ENCODE measurements at places on chromosomes 13 and 19.

- H3K27ac ChIP-seq: no peak overlapping the region
- no peak for DNase-seq
- H3K4me1 ChIP-seq: no peaks in the 10 kb centered on the region
- H3K27me3 ChIP-seq: no peaks in the 10 kb centered on the region
- no peak overlapping the region for H3K4me3 ChIP-seq
- H3K36me3 ChIP-seq: no peaks in the 10 kb centered on the region
Measured at GRCh38 chr13:82800391-82800790, 1081.9 kb downstream of the SLITRK1 start.

DNA sequence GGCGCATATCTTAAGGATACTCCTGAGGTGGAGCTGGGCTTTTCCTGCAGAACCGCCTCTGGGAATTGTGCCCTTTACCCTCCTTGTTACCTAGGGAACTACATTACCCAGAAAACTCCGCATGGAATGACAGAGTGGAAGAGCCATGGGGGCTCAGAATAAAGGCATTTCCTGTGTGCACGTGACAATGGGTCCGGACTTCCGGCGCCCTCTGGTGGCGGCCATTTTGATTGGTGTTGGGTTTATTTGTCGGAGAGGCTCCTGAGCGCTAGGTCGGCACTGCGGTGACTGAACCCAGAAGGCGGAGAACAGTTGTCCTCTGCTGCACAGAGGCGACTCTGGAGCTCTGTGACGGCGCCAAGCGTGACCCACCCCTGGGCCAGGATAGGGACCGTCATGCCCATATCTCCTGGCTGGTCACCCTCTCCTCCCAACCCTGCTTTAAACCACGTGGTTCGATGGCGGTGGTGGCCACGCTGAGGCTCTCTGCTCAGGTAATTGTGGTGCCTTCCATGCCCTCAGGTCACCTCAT lies at the start of gene ZNF587B:
TSS of gene ZNF587B (plus strand) at position 229 of the 532 bp plus-strand sequence. CDS start at position 459, 230 bp downstream.
- DNase-seq: peak; percentile 61
- no peaks in the 10 kb centered on the region for H3K27me3 ChIP-seq
- H3K4me3 ChIP-seq: no peak within 1 kb of the TSS
- H3K4me1 ChIP-seq: no peaks in the 10 kb centered on the region
- H3K36me3 ChIP-seq: peaks cover 29% of the 10 kb centered on the region

- H3K4me1 ChIP-seq: peaks cover 18% of the 10 kb centered on the region
- H3K27ac ChIP-seq: no peak overlapping the region
- DNase-seq: no peak
- H3K27me3 ChIP-seq: no peaks in the 10 kb centered on the region
- H3K4me3 ChIP-seq: no peak overlapping the region
- peaks cover 4% of the 10 kb centered on the region for H3K36me3 ChIP-seq
Measured at GRCh38 chr13:112722433-112723263, 32.8 kb downstream of the ATP11A start.

- H3K27me3 ChIP-seq: no peaks in the 10 kb centered on the region
- no peaks in the 10 kb centered on the region for H3K36me3 ChIP-seq
- peak overlapping the region; percentile 46 for H3K27ac ChIP-seq
Measured at GRCh38 chr19:28020619-28021258, 1192.2 kb downstream of the UQCRFS1 start.

GRCh38 chr19:40139533-40140287 lies 49.0 kb upstream of the ZNF780A start:
- no peak for DNase-seq
- H3K27me3 ChIP-seq: peaks cover 8% of the 10 kb centered on the region
- no peaks in the 10 kb centered on the region for H3K36me3 ChIP-seq
- no peaks in the 10 kb centered on the region for H3K4me1 ChIP-seq
- no peak overlapping the region for H3K27ac ChIP-seq
- no peak overlapping the region for H3K4me3 ChIP-seq

- H3K27me3 ChIP-seq: no peaks in the 10 kb centered on the region
- no peaks in the 10 kb centered on the region for H3K36me3 ChIP-seq
- no peaks in the 10 kb centered on the region for H3K4me1 ChIP-seq
- no peak for DNase-seq
- no peak overlapping the region for H3K27ac ChIP-seq
Measured at GRCh38 chr13:38752686-38753085, 65.8 kb downstream of the FREM2 start.

- no peaks in the 10 kb centered on the region for H3K27me3 ChIP-seq
- no peak overlapping the region for H3K27ac ChIP-seq
- H3K36me3 ChIP-seq: peaks cover 14% of the 10 kb centered on the region
- DNase-seq: no peak
- H3K4me1 ChIP-seq: no peaks in the 10 kb centered on the region
Measured at GRCh38 chr19:57269515-57270250, 10.6 kb upstream of the ZNF460 start.

- H3K36me3 ChIP-seq: no peaks in the 10 kb centered on the region
- no peak overlapping the region for H3K4me3 ChIP-seq
- H3K27me3 ChIP-seq: no peaks in the 10 kb centered on the region
- H3K27ac ChIP-seq: no peak overlapping the region
Measured at GRCh38 chr13:38848360-38848759, 142.3 kb downstream of the STOML3 start.

- no peaks in the 10 kb centered on the region for H3K36me3 ChIP-seq
- no peaks in the 10 kb centered on the region for H3K27me3 ChIP-seq
- H3K4me1 ChIP-seq: no peaks in the 10 kb centered on the region
- H3K27ac ChIP-seq: no peak overlapping the region
- H3K4me3 ChIP-seq: no peak overlapping the region
- DNase-seq: no peak
Measured at GRCh38 chr19:31313291-31314030, 35.8 kb downstream of the TSHZ3 start.

DNA sequence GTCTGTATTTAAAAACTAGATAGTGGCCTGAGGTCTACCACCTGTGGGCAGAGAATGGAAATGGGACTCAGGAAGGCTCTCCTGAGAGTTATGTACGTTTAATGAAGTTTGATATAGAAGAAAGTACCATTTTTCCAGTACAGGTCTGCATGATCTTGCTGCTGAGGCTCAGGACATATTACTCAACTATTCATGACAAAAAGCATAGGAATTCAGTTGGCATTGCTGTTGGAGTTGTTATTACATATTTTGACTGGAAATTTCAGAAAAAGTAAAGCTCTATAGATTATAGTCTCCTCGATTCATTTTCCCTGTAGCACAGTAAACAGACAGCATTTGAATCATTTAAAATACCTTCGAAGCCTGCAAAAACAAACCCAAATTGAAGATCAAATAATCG lies 469.8 kb downstream of the DCT start:
- no peaks in the 10 kb centered on the region for H3K27me3 ChIP-seq
- H3K4me1 ChIP-seq: no peaks in the 10 kb centered on the region
- no peak overlapping the region for H3K27ac ChIP-seq

DNA sequence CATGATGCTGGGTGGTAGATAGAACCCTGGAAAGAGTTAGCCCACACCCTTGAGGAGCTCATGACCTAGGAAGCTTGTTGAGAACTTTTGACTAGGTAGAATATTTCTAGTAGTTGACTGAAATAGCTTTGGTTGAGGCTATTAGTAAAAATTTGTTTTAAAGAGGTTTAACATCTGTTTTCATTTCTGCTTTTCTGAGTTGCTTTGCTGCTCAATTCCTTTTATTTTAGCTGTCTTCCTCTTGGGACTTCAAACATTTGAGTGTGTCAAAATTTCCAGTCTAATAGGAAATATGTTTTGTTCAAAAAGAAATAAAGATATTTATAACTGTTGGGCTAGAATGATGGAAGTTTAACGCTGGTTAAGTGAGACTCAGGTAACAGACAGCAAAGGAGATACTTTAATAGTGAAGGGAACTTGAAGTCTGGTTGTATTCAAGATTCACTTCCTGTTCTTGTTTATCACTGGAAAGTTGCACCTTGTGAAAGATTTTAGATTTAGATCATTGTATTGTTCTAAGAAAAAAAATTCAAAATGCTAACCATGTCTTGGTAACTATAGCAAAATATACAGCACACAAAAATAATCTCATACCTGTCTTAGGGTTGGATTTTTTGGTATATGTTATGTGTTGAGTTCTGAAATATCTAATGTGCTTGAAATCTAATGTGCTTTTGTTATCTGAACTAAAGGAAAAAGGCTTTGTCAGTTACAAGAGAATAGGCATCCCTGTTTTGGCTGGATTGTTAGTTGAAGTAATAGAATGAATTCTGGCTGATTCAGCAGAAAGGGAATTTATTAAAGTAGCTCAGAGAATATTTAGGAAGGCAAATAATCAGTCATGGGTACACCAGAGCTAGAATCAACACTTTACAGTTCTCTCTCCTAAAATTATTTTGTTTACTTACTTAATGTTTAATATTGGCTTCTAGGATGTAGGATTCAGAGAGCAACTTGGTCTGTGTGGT lies 24.4 kb upstream of the GPR18 start:
- H3K4me1 ChIP-seq: no peaks in the 10 kb centered on the region
- H3K4me3 ChIP-seq: no peak overlapping the region

GRCh38 chr13:109412283-109412901 lies 374.0 kb downstream of the IRS2 start:
- no peaks in the 10 kb centered on the region for H3K4me1 ChIP-seq
- H3K27me3 ChIP-seq: no peaks in the 10 kb centered on the region
- H3K4me3 ChIP-seq: no peak overlapping the region
- no peak for DNase-seq
- H3K36me3 ChIP-seq: peaks cover 8% of the 10 kb centered on the region

DNA sequence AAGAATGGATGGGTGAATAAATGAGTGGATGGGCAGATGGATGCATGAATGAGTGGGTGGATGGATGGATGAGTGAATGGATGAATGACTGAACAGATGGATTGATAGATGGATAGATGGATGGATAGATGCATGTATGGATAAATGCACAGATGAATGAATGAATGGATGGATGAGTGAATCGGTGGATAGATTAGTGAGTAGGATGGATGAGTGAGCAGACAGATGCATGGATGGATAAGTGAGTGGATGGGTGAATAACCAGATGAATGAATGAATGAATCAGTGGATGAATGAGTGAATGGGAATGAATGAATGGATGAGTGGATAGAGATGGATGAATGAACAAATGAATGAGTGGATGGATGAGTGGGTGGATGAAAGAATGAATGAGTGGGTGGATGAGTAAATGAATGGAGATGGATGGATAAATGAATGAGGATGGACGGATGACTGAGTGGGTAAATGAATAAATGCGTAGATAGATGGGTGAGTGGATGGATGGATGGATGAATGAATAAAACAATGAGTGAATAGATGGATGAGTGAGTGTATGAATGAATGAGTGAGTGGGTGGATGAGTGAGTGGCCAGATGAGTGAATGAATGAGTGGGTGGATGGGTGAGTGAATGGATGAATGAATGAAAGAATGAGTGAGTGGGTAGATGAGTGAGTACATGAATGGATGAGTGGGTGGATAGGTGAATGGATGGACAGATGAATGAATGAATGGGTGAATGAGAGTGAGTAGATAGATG lies 13.0 kb downstream of the GAS6 start:
- no peaks in the 10 kb centered on the region for H3K36me3 ChIP-seq
- no peak overlapping the region for H3K27ac ChIP-seq
- H3K27me3 ChIP-seq: no peaks in the 10 kb centered on the region
- no peak for DNase-seq
- H3K4me3 ChIP-seq: no peak overlapping the region

DNA sequence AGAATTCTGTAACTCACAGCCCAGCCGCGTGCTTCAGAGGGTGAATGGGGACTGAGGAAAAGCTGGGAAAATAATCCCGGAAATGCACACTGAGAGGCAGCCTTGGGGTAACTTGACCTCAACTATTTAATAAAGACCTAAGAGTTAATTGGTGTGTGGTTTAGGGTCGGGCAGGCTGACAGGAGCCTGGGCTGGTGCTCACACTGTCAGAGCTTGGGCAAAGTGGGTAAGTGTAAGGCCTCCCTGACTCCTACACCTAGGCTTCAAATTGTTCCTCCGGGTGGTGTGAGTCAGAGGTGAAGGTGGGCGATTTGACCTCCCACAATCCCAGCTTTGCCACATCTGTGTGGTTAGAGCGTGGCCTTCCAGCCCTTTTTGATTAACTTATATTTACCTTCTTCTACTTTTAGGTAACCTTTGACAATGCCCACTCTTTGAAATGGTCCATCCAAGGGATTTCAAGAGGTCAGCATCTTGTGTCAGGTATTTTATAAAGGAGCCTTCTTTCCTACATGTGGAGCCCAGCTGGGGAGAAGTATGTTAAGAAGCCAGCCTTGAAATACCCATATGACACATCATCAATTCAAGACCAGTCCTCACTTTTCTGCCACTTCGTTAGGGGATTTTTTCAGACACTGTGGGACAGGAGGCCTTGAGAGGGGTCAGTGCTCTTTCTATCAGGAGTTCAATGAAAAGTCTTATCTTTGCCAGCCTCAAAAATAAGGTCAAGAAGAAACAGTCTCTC lies 114.2 kb downstream of the NUFIP1 start:
- DNase-seq: no peak
- peaks cover 7% of the 10 kb centered on the region for H3K27me3 ChIP-seq
- no peak overlapping the region for H3K4me3 ChIP-seq
- H3K4me1 ChIP-seq: no peaks in the 10 kb centered on the region
- no peak overlapping the region for H3K27ac ChIP-seq
